CD4-positive, alpha-beta T cell treated with Interleukin-6 for 4 hours (primary cell): ENCODE measurements at places on chromosomes 13 and 19.

GRCh38 chr13:60094385-60095088 lies 69.2 kb downstream of the DIAPH3 start:
- no peak for DNase-seq

GRCh38 chr13:111943229-111943795 lies 123.6 kb upstream of the SOX1 start:
- no peak for DNase-seq

DNA sequence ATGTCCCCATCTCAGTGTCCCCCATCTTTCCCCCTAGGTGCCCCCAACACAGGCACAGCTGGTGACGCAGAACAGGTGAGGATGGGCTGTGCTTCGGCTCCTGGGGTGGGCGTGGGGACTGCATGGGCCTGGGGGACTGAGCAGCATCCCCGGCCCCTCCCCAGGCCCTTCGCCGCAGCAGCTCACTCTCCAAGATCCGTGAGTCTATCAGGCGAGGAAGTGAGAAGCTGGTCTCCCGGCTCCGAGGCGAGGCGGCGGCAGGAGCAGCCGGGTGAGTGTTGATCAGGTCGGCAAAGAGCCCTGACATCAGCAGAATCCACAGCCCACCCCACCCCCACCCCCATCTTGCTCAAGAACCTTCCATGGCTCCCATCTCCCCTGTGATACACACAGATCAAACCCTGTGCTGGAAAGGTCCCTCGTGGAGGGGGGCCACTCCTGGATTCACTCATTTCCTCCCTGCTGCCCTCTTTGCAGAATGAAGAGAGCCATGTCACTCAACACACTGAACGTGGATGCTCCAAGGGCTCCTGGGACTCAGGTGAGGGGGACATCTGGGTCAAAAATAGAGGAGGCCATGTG lies 10.0 kb downstream of the KLC3 start:
- DNase-seq: no peak

- no peak for DNase-seq
Observed at GRCh38 chr13:83880275-83881139, 1.8 kb downstream of the SLITRK1 start.

DNA sequence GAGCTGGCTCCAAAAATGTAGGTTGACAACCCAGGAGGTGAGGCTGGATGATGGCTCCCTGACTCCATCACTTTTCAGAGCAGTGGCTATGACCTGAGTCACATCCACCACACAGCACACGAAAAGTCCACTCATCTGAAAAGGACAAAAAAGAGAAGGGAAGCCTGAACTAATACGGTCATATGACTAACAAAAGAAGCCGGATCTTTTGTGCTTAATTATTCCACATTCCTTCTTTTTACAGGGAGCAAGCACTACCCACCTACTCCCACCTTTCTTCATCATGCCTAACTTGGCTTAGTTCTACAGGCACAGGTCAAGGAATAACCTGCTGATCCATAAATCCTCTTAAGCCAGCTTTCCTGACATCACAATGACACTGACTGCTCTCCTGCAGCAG lies 601.3 kb upstream of the MIR17HG start:
- DNase-seq: no peak

DNA sequence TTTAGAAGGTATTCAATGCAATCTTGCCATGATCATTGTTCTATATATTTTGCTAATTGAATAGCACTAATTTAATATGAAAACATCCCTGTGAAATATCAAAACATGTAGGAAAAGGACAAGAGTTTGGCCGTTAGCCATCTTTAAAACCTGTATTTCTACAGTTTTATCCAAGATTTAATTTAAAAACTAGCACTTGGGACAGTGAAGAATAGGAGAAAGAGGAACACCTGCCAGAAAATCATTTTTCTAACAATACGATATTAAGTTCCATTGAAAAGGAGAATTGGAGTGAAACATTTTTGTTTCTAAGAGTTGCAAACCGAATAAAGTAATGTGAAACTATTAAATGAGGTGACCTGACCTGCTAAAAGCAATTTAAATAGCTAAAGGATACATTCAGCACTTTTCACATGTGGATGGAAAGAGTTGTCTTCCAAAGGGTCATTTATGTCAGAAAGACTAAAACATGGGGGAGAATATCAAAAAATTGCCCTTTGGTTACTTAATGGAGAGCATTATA lies 1673.6 kb upstream of the MIR17HG start:
- no peak for DNase-seq

DNA sequence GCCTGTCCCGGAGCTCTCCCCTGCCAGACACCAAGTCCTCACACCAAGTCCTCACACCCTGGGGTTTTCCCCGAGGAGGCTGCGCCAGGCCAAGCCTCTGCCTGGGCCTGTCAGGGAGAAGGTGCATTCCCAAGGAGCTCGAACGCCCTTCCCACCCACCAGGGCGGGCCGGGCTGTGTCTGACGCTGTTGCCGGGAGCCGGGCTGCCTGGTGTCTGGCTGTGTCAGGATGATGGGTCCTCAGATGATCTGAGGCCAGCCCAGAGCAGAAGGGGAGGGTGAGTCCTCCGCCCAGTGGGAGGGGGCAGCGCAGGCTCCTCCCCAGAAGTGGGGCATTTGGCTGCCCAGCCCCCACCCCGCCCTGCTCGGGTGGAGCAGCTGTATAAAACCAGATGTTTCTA lies 2.3 kb upstream of the HAS1 start:
- DNase-seq: no peak

GRCh38 chr19:54473071-54473891 lies at the start of gene CDC42EP5:
Gene CDC42EP5 (minus strand): TSS chr19:54473296. CDS start chr19:54465547, 7,749 bp downstream.
- no peak for DNase-seq

- DNase-seq: no peak
Observed at GRCh38 chr13:48493851-48494250, 39.0 kb downstream of the RCBTB2 start.

DNA sequence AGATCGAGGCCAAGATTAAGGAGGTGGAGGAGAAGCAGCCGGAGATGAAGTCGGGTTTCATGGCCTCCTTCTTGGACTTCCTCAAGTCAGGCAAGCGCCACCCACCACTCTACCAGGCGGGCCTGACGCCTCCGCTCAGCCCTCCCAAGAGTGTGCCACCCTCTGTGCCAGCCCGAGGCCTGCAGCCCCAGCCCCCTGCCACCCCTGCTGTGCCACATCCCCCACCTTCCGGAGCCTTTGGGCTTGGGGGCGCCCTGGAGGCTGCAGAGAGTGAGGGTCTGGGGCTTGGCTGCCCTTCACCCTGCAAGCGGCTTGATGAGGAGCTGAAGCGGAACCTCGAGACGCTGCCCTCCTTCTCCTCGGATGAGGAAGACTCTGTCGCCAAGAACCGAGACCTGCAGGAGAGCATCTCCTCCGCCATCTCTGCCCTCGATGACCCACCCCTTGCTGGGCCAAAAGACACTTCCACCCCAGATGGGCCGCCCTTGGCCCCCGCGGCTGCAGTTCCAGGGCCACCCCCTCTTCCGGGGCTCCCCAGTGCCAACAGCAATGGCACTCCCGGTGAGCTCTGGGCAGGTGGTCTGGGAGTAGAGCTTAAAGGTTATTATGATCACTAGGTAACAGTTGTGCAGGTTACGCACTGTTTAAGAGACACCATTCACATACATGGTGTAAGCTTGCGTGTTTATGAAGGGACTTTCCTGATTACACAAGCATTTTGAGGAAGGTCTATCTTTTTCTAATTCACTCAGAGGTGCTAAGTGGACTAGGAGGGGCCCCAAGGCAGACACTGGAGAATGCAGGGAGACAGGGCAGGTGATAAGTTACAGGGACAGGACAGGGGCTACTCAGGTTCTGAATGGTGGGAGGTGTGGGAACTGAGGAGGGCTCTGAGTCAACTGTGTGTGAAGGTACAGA lies 8.7 kb downstream of the PRR12 start:
- DNase-seq: no peak

GRCh38 chr13:34869696-34870095 lies 72.4 kb upstream of the NBEA start:
- DNase-seq: no peak

- DNase-seq: no peak
Observed at GRCh38 chr13:67087527-67087926, 142.6 kb downstream of the PCDH9 start.

DNA sequence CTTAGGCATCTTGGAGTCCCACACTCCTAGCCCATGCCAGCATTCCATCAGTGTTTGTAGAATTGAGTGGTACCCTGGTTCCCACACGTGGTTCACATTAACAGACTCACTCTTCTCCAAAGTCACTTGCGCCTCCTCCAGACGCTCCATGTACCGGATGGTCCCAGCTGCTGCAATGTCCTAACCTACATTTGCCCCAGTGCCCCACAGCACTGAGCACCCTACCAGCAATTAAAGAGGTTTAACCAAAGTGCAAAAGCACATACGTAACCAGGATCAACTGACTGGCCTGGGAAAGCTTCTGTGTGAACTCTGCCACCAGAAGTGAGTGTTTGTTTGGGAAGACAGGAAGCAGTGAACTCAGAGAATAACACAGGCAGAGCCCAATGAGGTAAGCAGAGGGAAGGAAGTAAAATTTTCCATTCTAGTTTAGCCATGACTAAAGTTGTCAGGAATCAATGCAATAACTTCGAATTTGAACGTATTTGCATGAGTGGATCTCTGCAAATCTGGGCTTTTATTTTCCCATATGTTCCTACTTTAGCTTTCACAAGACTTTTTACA lies 7.3 kb upstream of the MEDAG start:
- no peak for DNase-seq

DNA sequence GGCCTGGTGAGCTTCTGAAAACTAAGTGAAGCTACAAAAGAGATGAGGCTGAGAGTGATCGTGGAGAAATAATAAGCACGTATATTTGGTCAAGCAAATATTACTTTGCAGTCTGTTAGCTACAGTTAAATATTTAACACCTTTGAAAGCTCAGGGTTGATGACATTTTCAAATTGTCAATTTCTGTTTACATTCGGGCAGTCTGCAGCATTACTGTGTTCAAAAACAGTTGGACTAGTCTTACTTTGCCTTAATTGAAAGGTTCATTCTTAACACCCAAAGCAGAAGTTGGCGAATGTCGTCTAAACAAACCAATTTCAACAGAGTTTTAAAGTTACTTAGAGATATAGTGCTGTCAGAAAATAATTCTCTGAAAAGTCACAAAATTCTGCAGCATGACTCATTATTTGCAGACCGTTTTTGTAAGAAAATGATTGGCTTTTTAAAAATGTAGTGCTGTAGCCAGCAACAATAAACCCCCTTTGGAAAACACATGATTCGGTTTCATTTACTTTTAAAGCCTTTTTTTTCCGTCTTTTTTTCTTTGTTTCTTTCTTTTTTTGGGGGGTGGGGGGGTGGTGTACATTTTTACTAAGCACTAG lies 549.0 kb downstream of the GPC6 start:
- no peak for DNase-seq

- no peak for DNase-seq
Observed at GRCh38 chr13:80337288-80338081, 3.4 kb downstream of the SPRY2 start.

DNA sequence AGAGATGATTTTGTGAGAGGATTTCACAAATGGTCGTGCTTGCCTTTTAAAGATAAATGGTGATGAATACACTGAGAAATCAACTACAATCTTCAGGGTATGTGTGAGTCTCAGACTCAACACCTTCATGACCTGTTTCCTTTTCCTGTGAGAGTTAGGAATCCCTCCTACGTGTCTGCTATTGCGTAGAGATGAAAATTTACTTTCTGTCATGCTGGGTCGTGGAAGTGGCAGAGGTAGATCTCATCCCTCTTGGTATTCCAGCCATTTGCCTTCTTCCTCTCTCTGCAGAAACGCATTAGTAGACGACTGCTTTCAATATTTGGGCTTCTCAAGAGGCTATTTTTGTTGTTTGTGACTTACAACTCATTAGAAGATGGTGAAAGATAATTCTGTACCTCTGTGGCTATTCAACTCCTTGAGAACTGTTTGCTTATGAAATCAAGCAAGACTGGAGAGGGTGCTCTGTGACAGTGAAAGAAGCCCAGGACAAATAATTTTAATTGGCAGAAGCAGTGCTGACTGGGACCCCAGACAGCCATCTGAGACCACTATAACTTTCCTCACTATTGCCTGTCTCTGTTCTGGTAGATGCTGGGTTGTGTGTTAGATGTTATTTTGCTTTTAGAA lies 233.1 kb downstream of the LACC1 start:
- no peak for DNase-seq

- DNase-seq: no peak
Observed at GRCh38 chr13:35526577-35526976, 50.1 kb upstream of the MAB21L1 start.
